ENCODE measurements at places on chromosomes 1 and 21.

GRCh38 chr21:26042181-26042876 lies 128.2 kb downstream of the APP start:
- no peak for DNase-seq

DNA sequence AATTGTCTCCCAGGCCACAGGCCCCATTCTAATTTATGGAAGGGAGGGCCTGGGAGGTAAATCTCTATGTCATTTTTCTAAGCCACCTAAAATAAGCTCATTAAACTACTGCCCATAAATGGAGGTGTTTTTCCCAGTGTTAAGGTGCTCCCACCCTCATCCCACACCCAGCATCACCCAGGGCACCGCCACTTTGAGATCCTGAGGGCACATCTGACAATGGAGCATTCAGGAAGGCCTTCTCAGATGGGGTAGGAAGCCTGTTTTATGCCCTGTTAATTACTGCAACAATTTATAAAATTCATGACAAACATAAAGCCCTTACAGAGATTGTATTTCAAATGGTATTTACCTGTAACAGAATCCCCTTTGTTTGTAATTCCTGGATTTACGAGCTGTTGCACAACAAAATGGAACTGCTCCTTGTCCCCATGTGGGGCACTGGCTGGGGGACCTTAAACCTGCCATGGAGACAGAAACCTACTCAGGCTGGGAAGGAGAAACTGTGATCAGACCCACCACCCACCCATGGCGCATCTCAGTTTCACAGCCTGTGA lies 319.5 kb upstream of the USP24 start:
- no peak for DNase-seq

GRCh38 chr1:115594600-115594999 lies 47.2 kb upstream of the VANGL1 start:
- no peak for DNase-seq

- DNase-seq, result no peak
Measured at GRCh38 chr1:107920999-107921398, 44.0 kb downstream of the VAV3 start.

DNA sequence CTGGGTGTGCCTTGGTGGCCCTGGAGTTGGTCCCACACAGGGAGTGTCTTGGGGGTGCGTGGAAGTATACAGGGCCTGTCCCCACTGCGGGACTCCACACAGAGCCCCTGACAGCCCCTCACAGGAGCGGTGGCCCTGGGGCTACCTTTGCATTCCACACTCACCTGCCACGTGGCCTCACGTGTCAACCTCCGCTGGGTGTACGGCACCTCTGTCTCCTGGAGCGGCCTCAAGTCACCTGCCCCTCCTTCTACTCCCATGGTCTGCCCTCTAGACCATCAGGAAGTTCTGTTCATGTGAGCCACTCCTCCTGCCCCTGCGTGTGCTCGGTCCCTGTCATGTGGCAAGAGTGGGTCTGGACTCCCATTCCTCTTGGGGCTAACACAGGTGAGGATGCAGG lies 58.6 kb downstream of the FAAP20 start:
- no peak for DNase-seq

- no peak for DNase-seq
Measured at GRCh38 chr1:44330935-44331334, 24.1 kb downstream of the ERI3 start.

GRCh38 chr1:184716158-184716557 lies 38.5 kb downstream of the EDEM3 start:
- DNase-seq, result no peak

GRCh38 chr1:98668733-98669132 lies 7.2 kb downstream of the SNX7 start:
- no peak for DNase-seq

DNA sequence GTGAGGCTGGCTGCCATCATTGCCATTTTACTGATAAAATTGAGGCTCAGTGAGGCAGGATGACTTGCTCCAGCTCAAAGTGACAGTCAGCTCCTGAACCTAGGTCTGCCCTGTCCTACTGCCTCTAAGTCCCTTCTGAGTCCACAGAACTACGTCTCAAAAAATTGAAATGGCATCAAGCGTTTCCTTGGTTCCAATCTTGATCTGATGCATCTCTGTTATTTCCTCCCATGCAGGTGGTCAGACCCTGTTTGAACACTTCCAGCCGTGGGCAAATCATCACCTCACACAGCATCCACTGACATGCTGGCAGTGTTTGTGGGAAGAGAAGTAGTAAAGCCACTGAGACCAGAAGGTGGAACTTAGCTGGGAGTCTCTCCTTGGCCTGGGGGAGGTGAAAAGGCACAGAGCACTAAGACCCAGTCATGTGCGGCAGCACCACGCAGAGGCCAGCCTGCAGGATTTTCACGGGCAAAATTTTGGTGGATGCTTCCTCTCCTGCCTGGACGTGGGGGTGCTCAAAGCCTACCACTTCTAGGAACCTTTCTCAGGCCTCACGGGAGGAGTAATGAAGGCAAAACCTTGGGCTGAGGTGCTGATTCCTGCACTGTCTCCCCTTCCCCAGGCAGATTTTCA lies 7.8 kb upstream of the CPLANE2 start:
- DNase-seq, result no peak

DNA sequence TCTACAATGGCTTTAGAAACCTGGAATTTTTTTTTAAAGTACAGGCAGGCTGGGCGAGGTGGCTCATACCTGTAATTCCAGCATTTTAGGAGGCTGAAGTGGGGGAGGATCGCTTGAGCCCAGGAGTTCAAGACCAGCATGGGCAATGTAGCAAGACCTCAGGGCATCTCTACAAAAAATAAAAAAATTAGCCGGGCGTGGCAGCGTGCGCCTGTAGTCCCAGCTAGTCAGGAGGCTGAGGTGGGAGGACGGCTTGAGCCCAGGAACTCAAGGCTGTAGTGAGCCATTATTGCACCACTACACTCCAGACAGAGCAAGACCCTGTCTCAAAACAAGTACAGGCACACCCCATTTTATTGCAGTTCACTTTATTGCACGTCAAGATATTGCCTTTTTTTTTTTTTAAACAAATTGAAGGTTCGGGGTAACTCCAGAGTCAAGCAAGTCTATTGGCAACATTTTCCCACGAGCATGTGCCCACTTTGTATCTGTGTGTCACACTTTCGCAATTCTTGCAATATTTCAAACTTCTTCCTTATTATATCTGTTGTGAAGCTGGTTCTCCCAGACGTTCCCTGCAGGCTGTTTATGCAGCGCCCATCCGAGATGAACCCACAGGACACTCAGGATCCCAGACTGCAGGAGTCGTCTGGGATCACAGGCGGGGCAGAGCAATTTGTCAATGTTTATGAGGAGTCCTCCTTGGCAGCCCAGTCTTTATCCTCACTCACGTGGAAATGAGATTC lies 4.7 kb downstream of the HES2 start:
- no peak for DNase-seq

DNA sequence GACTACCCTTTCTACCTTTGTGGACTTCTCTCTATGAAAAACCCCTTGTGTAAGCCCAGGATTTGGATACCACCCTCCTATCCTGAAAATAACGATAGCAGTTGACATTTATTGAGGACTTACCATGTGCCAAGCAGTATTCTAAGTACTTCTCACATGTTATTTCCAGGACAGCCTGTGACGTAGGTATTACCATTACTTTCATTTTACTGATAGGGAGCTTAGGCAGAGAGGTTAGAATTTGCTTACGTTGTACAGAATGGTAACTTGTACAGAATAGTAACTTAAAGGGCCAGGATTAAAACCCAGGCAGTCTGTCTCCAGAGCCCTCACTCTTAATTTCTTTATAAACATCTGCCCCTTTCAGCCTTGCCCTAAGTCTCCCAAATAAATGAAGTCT lies 138.3 kb downstream of the NTMT2 start:
- DNase-seq, result no peak

GRCh38 chr21:16280686-16281091 lies 550.9 kb downstream of the USP25 start:
- no peak for DNase-seq

GRCh38 chr21:14613486-14614224 lies 67.5 kb upstream of the SAMSN1 start:
- no peak for DNase-seq

- DNase-seq, result no peak
Measured at GRCh38 chr1:237457573-237457972, 415.6 kb downstream of the RYR2 start.

- DNase-seq, result no peak
Measured at GRCh38 chr21:42160111-42160721, 58.7 kb upstream of the ABCG1 start.

GRCh38 chr1:119294199-119294598 lies 74.4 kb upstream of the HAO2 start:
- no peak for DNase-seq

DNA sequence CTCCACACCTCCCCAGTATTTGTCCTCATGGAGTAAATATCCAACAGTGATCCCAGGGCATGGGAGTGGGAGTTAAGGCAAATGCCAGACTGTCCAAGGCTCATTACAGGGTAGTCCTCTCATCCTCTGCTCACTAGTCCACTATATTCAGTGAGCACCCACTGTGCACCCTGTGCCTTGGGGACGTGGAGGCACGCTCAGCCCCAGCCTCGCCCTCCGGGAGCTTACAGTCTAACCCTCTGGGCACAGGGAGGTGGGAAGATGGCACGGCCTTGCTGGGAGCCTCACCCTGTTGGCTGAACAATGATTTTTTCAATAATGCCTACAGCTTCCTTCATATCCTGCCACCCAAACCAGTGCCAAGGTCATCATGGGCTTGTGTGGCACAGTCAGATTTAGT lies 2.8 kb downstream of the HES2 start:
- no peak for DNase-seq

GRCh38 chr1:211019266-211019665 lies 114.7 kb downstream of the KCNH1 start:
- DNase-seq, result no peak

DNA sequence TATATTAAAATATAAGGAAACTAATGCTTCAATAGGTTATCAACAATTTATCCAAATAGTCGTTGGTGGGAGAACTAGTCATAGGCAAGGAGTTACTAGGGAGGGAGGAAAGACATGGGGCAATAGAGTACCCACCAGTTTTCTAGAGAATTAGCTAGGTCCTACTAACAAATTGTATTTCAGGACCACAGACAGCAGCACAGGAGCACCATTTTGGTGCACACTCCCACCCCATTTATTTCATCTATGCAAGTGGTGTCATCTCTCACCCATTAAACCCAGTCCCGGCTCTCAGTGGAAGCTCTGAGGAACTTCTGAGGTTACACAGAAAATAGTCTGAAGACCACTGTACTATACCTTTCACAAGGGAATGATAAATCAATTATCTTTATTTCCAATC lies 89.0 kb upstream of the BCAR3 start:
- no peak for DNase-seq

DNA sequence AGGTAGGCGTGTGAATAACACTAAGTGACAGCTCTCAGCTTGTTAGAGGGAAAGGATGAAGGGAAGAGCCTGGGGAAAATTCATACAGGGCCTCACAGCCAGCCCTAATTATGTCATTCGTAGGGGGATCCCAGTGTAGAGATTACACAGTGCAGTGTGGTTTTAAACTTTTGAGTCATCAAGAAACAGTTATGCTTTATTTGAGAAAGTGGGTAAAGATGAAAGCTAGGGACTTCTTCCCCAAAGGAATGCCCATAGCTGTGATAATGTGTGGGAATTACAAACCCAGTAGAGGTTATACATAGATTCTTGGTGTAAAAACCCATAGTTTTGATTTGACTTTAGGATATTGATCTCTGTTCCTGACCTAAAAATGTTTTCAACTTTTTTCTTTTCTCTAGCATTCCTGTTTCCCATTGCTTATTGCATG lies 1.9 kb downstream of the TTF2 start:
- peak; percentile 57 for DNase-seq

DNA sequence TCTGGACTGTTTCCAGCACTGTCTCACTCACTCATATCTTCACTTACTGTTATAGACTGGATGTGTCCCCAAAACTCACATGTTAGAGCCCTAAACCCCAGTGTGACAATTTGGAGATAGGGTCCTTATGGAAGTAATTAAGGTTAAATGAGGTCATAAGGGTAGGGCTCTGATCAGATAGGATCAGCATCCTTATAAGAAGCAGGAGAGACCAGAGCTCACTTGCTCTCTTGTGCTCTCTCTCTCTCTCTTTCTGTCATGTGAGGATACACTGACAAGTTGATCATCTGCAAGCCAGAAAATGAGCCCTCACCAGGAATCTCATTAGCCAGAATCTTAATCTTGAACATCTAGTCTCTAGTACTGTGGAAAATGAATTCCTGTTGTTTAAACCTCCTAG lies 23.4 kb downstream of the TNR start:
- no peak for DNase-seq

GRCh38 chr21:34520764-34521508 lies 8.9 kb upstream of the KCNE1 start:
- DNase-seq, result no peak

- DNase-seq, result no peak
Measured at GRCh38 chr1:20339811-20340457, 49.3 kb downstream of the VWA5B1 start.

DNA sequence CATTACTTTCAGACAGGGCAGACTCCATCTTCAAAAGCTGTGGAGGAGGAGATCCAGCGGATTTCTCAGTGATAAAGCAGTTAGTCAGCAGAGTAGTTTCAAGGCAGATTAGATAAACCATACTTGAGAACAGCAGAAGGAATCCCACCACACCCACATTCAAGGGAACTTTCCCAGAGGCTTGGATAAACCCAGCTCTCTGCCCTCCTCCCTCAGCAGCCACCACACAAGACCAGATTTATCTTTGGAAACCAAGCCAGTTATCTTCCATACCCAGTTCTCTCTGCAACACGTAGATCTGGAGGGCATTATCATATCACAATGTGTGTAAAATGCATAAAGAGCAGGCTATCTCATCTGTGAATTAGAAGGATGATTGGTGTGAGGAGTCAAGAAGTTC lies 40.2 kb downstream of the GFI1 start:
- DNase-seq, result no peak

GRCh38 chr1:52602856-52603600 lies 857 bp downstream of the GPX7 start:
- no peak for DNase-seq

- DNase-seq, result no peak
Measured at GRCh38 chr21:36654324-36654723, 44.6 kb upstream of the SIM2 start.

GRCh38 chr21:14550135-14550534 lies 4.0 kb upstream of the SAMSN1 start:
- DNase-seq, result no peak

- no peak for DNase-seq
Measured at GRCh38 chr1:35334485-35334884, 66.0 kb downstream of the ZMYM4 start.

GRCh38 chr21:44706026-44706705 lies 5.2 kb downstream of the TSPEAR start:
- no peak for DNase-seq

- no peak for DNase-seq
Measured at GRCh38 chr1:38746941-38747600, 112.5 kb downstream of the RRAGC start.

GRCh38 chr1:70112838-70113237 lies 92.5 kb downstream of the LRRC40 start:
- DNase-seq, result no peak

Measured in stimulated activated CD4-positive, alpha-beta T cell treated with anti-CD3 and anti-CD28 coated beads, Interleukin-4, amount 100 ng/mL, for 24 hours (primary cell).